ENCODE measurements at places on chromosomes 13 and 19. TPM values are rescaled to one million over a fixed set of nuclear protein-coding genes. Genes with fewer than 3 reads are reported as not detected.

The ZNF808 gene
- 13.6 TPM for total RNA-seq

The SERPINE3 gene
- not detected for total RNA-seq

The ZNF345 gene
- total RNA-seq, result 3.2 TPM

The SHD gene
- total RNA-seq, result 0.12 TPM

The ZNF223 gene
- 5.3 TPM for total RNA-seq

The SERTM1 gene
- not detected for total RNA-seq

The TLE2 gene
- not detected for total RNA-seq

The LILRB1 gene
- total RNA-seq, result not detected
